ENCODE measurements at places on chromosomes 4 and X. TPM values are rescaled to one million over a fixed set of nuclear protein-coding genes. Genes with fewer than 3 reads are reported as not detected.
A peak's percentile ranks its signal among the peaks of the same experiment; 100 is the strongest.

DNA sequence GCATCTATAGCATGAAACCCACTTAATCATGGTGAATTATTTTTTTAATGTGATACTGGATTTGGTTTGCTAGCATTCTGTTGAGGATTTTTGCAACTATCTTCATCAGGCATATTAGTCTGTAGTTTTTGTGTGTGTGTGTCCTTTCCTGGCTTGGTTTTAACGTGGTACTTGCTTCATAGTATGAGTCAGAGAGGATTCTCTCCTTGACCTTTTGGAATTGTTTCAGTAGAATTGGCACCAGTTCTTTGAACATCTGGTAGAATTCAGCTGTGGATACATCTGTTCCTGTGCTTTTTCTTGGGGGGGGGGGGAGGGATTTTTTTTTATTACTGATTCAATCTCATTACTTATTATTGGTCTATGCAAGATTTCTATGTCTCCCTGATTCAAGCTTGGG is 232.0 kb upstream of the KLF8 start:
- no peaks in the 10 kb centered on the region for H3K36me3 ChIP-seq
- H3K27ac ChIP-seq = no peak overlapping the region
- no peak overlapping the region for H3K4me3 ChIP-seq
- DNase-seq = no peak

- no peaks in the 10 kb centered on the region for H3K4me1 ChIP-seq
- no peak overlapping the region for H3K27ac ChIP-seq
Observed at GRCh38 chrX:42175843-42176242, 252.5 kb upstream of the CASK start.

DNA sequence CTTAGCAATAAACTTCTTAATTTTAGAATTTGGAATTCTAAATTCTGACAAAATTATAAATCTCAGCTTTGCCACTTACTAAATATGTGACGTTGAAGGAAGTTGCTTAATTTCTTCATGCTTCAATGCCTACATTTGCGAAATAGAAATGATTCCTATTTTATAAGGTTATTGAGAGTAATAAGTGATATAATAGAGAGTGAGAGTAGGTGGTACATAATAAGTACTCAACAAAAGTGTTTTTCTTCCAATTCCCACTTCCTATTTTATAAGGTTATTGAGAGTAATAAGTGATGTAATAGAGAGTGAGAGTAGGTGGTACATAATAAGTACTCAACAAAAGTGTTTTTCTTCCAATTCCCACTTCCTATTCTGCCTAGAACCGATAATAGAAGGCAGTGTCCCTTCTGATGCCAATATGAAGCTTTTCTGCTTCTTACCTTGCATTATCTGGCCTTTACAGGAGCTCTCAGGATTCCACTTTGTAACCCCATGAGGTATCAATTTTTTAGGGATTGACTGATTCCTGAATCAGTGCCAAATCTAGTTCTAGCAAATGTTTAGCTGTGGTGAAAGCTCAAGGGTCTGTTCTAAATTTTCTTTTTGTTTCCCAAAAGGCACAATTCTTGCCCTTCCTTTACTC is 31.4 kb downstream of the VSIG4 start:
- DNase-seq = no peak
- no peaks in the 10 kb centered on the region for H3K36me3 ChIP-seq
- no peaks in the 10 kb centered on the region for H3K27me3 ChIP-seq
- H3K4me1 ChIP-seq = no peaks in the 10 kb centered on the region

- no peaks in the 10 kb centered on the region for H3K36me3 ChIP-seq
- no peak overlapping the region for H3K4me3 ChIP-seq
- no peak for DNase-seq
- peaks cover 15% of the 10 kb centered on the region for H3K4me1 ChIP-seq
Observed at GRCh38 chr4:74539044-74539790, 94.3 kb downstream of the AREG start.

ABCE1 gene
- total RNA-seq = 34.5 TPM

DNA sequence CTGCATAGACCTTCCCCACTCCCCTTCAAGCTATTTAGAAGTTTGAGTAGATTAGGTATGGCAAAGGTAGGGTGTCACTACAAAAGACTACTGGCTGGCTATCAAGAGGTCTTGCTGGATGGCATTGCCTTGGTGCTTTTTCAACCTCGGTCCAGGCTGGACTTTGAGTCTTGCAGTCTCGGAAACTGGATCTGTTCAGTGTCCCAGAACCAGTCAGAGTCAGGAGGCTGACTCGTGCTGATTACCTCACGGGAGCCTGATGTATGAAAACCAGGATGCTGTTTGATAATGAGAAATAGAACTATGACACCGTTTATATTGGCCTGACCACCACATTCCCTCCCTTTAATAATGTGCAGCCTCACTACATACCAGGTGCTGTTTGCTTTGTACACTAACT is 2.7 kb upstream of the PHKA1 start:
- no peaks in the 10 kb centered on the region for H3K36me3 ChIP-seq
- no peak overlapping the region for H3K4me3 ChIP-seq
- no peak for DNase-seq
- H3K27ac ChIP-seq = no peak overlapping the region
- peaks cover 14% of the 10 kb centered on the region for H3K4me1 ChIP-seq

GRCh38 chr4:153684182-153684970 is at the start of gene TLR2:
Gene TLR2 (plus strand): TSS chr4:153684280. CDS start chr4:153702908, 18,628 bp downstream.
- peak; percentile 70 for DNase-seq
- H3K4me3 ChIP-seq = peak within 1 kb of the TSS; percentile 76
- peaks cover 18% of the 10 kb centered on the region for H3K4me1 ChIP-seq
- peak within 1 kb of the TSS; percentile 55 for H3K27ac ChIP-seq

DNA sequence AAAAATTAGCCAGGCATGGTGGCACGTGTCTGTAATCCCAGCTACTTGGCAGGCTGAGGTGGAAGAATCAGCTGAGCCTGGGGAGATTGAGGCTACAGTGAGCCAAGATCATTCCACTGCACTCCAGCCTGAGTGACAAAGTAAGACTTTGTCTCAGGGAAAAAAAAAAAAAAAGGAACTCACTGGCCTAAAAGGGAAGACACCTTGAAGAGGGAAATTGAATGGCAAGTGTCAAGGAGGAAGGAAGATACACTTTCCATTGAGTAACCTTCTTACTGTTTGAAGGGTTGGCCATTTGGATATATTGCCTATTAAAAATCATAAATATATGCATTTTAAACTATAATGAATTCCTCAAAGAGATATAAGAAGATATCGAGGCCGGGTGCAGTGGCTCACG is 147.5 kb upstream of the FAM241A start:
- H3K36me3 ChIP-seq = no peaks in the 10 kb centered on the region
- H3K4me3 ChIP-seq = no peak overlapping the region
- H3K4me1 ChIP-seq = no peaks in the 10 kb centered on the region

GRCh38 chr4:30866346-30866745 is 146.2 kb downstream of the PCDH7 start:
- H3K36me3 ChIP-seq = no peaks in the 10 kb centered on the region
- no peak overlapping the region for H3K27ac ChIP-seq
- no peaks in the 10 kb centered on the region for H3K27me3 ChIP-seq
- H3K4me1 ChIP-seq = peaks cover 57% of the 10 kb centered on the region
- DNase-seq = no peak

FTSJ1 gene
- total RNA-seq = 15.3 TPM

GRCh38 chr4:128830906-128831503 is 21.5 kb downstream of the JADE1 start:
- H3K4me1 ChIP-seq = peaks cover 90% of the 10 kb centered on the region
- peak overlapping the region; percentile 27 for H3K4me3 ChIP-seq
- H3K27ac ChIP-seq = peak overlapping the region; percentile 68

- H3K27me3 ChIP-seq = no peaks in the 10 kb centered on the region
- H3K4me1 ChIP-seq = no peaks in the 10 kb centered on the region
- no peak for DNase-seq
Observed at GRCh38 chrX:153441981-153442380, 3.9 kb downstream of the TREX2 start.

TSPAN5 gene
- 1.7 TPM for total RNA-seq

- no peak overlapping the region for H3K4me3 ChIP-seq
- H3K4me1 ChIP-seq = no peaks in the 10 kb centered on the region
- H3K27ac ChIP-seq = no peak overlapping the region
- no peak for DNase-seq
- no peaks in the 10 kb centered on the region for H3K27me3 ChIP-seq
- H3K36me3 ChIP-seq = no peaks in the 10 kb centered on the region
Observed at GRCh38 chr4:172514011-172514410, 654.6 kb upstream of the GALNT7 start.

GRCh38 chr4:8164687-8165086 is 6.1 kb upstream of the ABLIM2 start:
- no peak overlapping the region for H3K4me3 ChIP-seq
- H3K36me3 ChIP-seq = no peaks in the 10 kb centered on the region
- no peak for DNase-seq
- no peaks in the 10 kb centered on the region for H3K27me3 ChIP-seq
- H3K27ac ChIP-seq = no peak overlapping the region

DNA sequence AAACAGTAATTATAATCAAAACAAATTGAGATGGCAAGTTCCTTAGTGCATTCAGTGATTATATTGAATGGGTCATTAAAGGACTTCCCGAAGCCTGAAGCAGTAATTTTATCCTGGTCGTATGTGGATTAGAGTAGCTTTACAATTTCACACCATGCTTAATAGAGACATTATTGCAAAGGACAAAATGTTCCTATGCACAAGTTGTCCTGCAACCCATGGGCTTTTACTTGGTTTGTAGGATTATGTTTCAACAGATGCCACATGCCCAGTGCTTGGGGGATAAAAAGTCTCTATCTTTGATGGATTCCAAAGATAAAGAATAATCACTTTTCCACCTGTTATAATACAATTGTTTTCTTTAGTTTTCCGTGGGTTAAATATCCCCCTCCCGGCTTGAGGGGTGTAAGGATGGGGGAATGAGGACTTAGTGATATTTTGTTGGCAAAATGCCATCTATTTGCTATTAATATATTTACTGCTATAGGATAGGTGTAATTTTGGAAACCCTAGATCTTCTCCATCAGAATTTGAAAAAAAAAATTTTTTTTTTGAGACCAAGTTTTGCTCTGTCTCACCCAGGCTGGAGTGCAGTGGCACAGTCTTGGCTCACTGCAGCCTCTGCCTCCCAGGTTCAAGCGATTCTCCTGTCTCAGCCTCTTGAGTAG is 156.5 kb upstream of the ETNPPL start:
- no peaks in the 10 kb centered on the region for H3K36me3 ChIP-seq
- no peak overlapping the region for H3K4me3 ChIP-seq
- H3K4me1 ChIP-seq = no peaks in the 10 kb centered on the region
- H3K27ac ChIP-seq = no peak overlapping the region

SPANXN3 gene
- not detected for total RNA-seq

DNA sequence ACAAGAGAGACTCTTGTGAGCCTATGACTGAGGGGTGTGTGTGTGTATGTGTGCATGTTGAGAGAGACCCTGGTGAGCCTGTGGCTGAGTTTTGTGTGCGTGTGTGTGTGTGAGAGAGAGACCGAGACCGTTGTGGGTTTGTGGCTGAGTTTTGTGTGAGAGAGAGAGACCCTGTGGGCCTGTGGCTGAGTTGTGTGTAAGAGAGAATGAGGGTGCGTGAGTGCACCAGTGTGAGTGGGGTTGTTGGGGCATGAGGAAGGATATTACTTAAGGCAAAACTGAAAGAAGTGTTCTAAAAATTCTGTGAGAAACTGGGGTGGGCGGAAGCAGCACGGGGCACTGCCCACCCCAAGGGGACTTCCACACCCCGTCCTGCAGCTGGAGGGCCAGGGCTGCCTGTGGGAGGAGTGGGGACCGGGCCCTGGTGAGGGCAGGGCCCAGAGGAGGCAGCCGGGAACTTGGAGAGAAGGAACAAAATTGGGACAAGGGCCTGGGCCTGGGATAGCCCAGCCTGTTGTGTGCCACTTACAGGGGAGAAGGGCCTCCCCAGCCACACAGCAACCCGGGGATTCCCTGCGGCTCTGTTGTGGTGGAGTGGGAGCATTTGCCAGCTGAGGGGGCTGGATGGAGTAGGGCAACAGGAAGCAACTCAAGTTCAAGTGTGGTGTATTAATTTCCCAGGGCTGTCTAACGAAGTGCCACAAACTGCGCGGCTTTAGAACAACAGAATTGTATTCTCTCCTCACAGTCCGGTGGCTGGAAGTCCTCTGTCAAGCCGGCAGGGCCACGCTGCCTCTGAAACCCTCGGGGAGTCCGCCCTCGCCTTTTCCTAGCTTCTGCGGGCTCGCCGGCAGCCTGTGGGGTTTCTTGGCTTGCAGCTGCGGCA is 22.1 kb downstream of the TMEM131L start:
- peak overlapping the region; percentile 86 for H3K27ac ChIP-seq
- no peaks in the 10 kb centered on the region for H3K27me3 ChIP-seq
- H3K4me1 ChIP-seq = peaks cover 72% of the 10 kb centered on the region
- peak overlapping the region; percentile 46 for H3K4me3 ChIP-seq
- no peaks in the 10 kb centered on the region for H3K36me3 ChIP-seq

DRP2 gene
- 0.14 TPM for total RNA-seq

- peaks cover 4% of the 10 kb centered on the region for H3K4me1 ChIP-seq
- no peaks in the 10 kb centered on the region for H3K36me3 ChIP-seq
- no peaks in the 10 kb centered on the region for H3K27me3 ChIP-seq
- H3K4me3 ChIP-seq = no peak overlapping the region
- H3K27ac ChIP-seq = peak overlapping the region; percentile 8
Observed at GRCh38 chr4:141416219-141416618, 195.5 kb downstream of the ZNF330 start.

SFRP2 gene
- total RNA-seq = 0.14 TPM

DNA sequence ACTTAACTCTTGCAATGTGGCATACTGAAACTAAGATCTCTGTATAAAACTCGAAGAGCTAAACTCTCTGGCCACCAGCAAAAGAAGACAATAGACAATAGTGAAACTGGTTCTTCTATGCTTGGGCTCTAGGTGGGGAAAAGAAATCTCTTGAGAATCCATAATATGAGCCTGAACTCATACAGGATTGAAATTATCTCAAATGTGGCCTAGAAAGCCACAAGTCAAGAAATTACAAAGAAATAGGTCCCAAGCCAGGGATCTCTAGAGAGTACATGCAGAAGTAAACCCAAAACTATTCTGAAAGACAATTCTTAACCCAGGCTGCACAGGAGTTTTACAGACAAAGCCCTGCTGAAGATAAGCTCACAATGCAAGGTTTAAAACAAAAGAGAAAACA is 127.4 kb downstream of the ANAPC10 start:
- no peaks in the 10 kb centered on the region for H3K36me3 ChIP-seq
- no peak overlapping the region for H3K4me3 ChIP-seq
- no peak for DNase-seq

GRCh38 chr4:83113429-83113786 is 1.1 kb downstream of the PLAC8 start:
- H3K27ac ChIP-seq = no peak overlapping the region
- H3K27me3 ChIP-seq = peaks cover 19% of the 10 kb centered on the region
- H3K4me1 ChIP-seq = peaks cover 17% of the 10 kb centered on the region
- no peak for DNase-seq

GRCh38 chr4:27930976-27931375 is 1070.3 kb downstream of the STIM2 start:
- DNase-seq = no peak
- H3K4me1 ChIP-seq = no peaks in the 10 kb centered on the region
- no peaks in the 10 kb centered on the region for H3K36me3 ChIP-seq

Data from left ventricle myocardium inferior (tissue), 1 donor.